ENCODE measurements at places on chromosomes 1 and 21.

GRCh38 chr1:181219938-181220337 lies 131.4 kb downstream of the IER5 start:
- DNase-seq: no peak

GRCh38 chr1:165047994-165048393 lies 308.5 kb downstream of the LMX1A start:
- DNase-seq: no peak

GRCh38 chr1:171828794-171829193 lies 12.5 kb upstream of the DNM3 start:
- DNase-seq: no peak

GRCh38 chr1:185568155-185569123 lies 165.8 kb upstream of the HMCN1 start:
- DNase-seq: no peak

- DNase-seq: no peak
Observed at GRCh38 chr1:145708063-145708462, 895 bp upstream of the PDZK1 start.

DNA sequence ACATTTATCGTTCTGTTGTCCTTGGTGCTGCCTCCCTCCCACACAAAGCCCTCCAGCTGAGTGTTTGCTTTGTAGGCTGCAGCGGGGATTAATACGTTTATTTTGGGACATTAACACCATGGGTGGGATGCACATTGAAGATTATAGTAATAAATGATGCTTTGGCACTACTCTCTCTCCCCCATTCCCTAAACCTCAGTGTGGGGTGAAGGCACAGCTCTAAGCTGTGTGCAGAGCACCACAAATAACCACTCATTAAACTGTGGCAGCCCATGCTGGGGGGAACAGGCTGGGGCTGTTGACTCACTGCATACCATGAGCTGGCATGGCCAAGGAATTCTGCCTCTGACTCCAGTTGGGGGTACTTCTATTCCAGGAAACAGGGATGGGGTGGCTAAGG lies 7.7 kb downstream of the PCP4L1 start:
- no peak for DNase-seq

GRCh38 chr1:199020904-199021303 lies 382.1 kb downstream of the PTPRC start:
- no peak for DNase-seq

GRCh38 chr1:196295766-196296165 lies 312.5 kb downstream of the KCNT2 start:
- DNase-seq: no peak

DNA sequence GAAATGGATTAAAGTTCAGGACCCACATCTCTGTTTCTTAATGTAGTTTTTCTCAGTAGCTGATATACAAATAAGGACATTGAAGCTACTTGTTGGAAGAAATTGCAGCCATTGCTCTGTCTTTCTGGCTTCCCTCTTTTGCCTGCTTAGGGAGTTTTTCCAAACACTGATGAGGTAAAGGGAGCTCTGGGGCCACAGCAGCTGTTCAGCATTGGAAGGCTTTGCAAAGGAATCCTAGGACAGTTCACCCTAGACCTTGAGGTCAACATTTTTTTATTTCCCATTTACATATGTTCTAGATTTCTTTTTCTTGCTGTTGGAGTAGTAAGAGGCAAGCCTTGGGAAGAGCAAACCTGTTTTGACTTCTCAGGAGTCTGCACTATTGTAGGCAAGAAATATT lies 126.9 kb upstream of the PLPPR5 start:
- no peak for DNase-seq

- no peak for DNase-seq
Observed at GRCh38 chr1:27632387-27633297, 2.3 kb downstream of the FGR start.

- no peak for DNase-seq
Observed at GRCh38 chr1:245290836-245291235, 136.1 kb downstream of the KIF26B start.

- no peak for DNase-seq
Observed at GRCh38 chr1:184840596-184840995, 85.9 kb upstream of the EDEM3 start.

DNA sequence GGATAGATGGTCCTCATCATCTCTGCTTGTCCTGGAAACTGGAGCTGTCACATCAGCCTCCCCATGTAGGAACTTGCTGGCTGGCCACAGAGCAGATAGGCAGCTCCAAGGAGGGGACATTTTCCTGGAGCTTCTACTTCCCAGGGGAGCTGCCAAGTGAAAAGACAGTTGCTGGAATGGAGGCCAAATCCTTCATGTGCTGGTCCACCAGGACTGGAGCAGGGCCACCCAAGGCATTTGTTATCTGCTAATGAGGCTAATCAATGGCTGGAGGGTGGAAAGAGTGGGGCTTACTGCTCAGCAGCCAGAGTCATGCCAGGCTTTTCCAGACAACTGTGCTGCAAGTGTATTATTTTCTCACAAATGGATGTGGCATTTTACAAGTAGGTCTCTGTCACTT lies 22.5 kb downstream of the KAZN start:
- DNase-seq: no peak

DNA sequence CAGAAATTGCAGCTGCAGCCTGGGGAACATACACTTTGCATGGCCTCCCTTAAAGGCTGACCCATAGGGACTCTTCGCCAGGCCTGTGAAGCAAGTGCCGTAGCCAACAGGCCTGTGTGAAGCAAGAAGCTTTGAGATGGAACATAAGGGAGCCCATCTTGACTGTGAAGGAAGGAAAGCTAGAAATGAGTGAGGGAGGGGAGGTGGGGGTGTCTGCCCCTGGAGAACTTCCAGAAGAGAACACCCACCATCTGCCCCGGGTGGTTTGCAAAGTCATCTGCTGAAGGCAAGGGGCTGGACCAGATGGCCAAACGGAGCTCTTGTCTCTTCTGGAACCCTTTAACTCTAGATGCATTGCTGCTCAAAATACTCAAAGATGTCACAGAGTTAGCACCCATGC lies 103.3 kb upstream of the GRIK3 start:
- no peak for DNase-seq

- no peak for DNase-seq
Observed at GRCh38 chr1:20689645-20690056, 28.2 kb downstream of the KIF17 start.

DNA sequence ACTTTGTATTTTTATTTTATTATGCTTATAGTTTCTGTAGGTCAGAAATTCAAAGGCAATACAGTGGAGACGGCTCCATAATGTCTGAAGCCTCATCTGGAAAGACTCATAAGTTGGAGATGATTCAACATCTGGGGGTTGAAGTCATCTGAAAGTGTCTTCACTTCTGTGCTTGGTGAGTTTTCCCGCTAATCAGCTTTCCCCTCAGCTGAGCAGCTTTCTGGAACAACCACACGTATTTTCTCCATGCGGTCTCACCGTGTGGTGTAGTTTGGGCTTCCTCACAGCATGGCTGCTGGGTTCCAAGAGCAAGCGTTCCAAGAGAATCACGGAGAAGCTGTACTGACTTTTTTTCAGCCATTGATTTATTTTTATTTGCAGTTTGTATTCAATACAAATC lies 7.6 kb upstream of the DDI2 start:
- no peak for DNase-seq

DNA sequence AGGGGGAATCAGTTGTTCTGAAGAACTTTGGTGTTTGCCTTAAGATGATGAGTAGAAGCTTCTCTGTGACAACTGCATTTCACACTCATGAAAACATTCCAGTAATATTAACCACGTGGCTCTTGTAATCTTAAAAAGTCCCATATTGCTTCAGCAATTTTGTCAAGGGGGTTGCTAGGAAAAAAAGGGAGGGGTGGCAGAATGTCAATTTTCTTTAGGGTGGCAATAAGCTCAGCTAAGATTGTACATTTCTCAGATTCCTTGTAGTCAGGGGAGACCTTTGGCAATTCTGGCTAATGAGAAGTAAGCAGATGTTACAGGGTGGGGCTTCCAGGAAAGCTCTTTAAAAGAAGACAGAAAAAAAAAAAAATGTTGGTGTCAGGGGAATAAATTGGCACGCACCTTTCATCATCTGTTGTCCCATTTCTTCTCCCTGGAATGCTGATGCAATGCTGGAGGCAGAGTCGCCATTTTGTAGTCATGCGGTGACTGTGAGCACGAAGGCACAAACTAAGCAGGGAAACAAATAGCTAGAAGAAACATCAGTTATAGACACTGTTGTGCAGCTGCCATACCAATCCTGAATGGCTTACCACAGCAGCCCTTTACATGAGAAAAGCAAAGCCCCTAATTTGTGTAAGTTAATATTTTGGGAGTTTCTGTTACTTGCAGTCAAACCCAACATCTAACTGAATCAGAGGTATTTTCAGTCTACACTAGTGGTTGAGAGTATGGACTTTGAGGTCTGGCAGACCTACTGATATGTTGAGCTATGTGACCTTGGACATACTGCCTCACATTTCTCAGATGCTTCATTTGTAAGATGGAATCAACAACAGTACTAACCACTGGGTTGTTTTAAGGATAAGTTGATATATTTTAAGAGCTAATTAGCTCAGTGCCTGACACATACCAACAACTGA lies 56.1 kb upstream of the MRPS6 start:
- no peak for DNase-seq

DNA sequence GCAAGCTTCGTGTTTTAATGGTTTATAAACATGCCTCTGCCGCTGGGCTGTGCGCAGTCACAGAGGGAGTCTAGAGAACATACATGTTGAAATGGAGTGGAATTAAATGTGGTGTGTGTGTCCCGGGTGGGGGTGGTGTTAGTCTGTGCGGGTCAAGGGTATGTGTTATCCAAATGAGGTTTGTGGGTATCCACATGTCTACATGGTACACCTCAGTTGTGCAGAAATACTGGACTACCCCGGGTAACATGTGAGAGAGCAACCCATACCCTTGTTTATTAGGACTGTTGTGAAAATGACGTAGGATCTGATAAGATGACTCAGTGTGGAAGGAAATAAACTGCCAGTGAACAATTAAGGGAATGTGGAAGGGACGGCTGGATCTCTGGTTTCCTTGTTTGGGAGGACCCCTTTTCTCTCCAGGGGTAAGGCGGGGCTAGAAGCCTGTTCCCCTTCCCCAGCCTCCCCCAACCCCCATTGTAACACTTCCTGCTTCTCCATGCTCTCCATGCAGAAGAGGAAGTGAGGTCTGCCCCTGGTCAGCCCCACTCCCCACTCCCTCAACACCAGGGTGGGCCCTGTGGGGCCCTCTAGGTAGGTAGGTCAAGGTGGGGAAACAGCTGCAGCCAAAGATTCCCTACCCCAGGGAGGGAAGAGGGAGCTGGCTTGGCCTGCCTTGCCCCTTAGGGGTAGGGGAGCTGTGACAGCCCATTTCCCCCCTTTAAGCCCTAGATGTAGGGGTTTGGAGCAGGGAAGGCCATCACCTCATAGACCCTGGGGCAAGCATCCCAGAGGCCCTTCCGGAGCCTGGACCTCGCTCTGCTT lies 690 bp downstream of the EPS8L3 start:
- no peak for DNase-seq

- DNase-seq: no peak
Observed at GRCh38 chr1:203600782-203601513, 25.7 kb upstream of the ATP2B4 start.

- DNase-seq: no peak
Observed at GRCh38 chr1:115158181-115158580, 68.9 kb upstream of the TSPAN2 start.

GRCh38 chr1:229043115-229043514 lies 227.8 kb upstream of the RAB4A start:
- no peak for DNase-seq

DNA sequence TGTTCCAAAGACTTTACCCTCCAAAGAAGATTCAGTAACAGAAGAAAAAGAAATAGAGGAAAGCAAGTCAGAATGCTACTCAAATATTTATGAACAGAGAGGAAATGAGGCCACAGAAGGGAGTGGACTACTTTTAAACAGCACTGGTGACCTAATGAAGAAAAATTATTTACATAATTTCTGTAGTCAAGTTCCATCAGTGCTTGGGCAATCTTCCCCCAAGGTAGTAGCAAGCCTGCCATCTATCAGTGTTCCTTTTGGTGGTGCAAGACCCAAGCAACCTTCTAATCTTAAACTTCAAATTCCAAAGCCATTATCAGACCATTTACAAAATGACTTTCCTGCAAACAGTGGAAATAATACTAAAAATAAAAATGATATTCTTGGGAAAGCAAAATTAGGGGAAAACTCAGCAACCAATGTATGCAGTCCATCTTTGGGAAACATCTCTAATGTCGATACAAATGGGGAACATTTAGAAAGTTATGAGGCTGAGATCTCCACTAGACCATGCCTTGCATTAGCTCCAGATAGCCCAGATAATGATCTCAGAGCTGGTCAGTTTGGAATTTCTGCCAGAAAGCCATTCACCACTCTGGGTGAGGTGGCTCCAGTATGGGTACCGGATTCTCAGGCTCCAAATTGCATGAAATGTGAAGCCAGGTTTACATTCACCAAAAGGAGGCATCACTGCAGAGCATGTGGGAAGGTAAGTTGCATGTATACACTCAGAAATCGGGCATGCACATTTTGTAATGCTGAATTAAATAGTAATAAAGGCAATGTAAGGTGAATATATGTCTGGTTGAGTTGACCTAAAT lies 97.2 kb downstream of the ZFYVE9 start:
- DNase-seq: no peak

DNA sequence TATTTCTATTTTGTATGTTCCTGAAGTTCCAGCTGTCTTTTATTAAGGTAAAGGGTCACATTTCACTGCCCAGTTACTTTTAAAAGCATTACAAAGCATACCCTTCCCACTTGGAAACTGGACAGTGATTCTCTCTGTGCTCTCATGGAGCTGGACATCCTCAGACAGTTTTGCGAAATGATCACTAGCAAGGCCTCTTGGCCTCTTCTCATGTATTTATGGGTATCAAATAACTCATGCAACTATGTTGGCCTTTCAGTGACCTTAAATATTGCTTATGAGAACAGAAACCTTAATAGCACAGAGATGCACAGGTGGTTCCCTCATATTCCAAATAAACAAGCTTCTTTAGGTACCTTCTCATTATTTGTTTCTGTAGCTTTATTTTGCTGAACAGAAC lies 7.9 kb upstream of the AMPD1 start:
- no peak for DNase-seq

DNA sequence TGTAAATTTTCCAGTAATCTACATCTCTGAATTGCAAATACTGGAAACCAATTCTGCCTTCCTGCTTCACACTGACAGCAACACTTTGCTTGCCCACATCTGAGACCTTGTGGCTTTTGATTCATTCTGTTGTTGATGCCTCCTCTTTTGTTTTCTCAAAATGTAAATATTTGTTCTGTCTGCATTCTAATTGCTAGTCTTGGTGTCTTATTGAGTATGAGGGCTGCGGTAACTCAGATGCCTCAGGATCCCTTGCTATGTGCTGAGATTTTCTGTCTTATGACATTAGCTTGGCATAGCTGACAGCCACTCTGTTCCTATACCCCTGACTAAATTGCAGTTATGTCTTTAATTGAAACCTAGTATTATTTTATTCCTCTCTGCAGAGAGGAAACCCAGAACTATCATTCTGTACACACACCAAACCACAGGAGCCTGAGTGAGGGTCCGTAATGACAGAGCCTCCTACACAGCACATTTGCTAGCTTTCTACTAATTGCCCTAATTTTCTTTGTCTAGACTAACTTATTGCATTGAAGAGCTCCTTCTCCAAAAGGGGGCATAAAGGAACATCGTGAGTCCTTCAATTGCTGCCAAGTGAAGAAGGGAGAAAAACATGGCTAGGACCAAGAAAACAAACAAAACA lies 72.1 kb downstream of the GREM2 start:
- no peak for DNase-seq

Measured in NCI-H1092 treated with DMSO at 0.1 percent for 48 hours (cell line).